ENCODE measurements at places on chromosomes 7 and 10. TPM values are rescaled to one million over a fixed set of nuclear protein-coding genes. Genes with fewer than 3 reads are reported as not detected.

DENND2A gene
- 1.0 TPM for total RNA-seq

PBLD gene
- 2.4 TPM for total RNA-seq

TMEM26 gene
- total RNA-seq = 0.24 TPM

FGL2 gene
- 1.6 TPM for total RNA-seq

DNA sequence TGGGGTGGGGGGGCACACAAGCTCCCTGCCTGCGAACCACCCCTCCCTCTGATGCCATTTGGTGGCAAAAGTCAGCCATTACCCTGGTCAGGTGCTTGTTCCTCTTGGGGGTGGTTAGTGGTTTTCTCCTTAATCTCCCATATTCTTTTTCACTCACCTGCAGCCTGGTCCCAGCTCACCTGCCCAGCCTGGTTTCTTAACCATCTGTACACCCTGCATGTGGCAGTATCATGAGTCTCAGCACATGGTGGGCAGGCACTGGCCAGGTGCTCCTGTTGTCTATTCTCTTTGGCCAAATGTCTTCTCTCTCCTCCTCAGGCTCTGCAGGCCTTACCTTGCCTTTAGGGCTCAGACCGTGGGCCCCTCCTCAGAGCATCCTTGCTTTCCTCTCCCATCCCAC is 30.5 kb downstream of the OGDH start:
- no peak for ATAC-seq

GRCh38 chr7:157576415-157576814 is 239.6 kb downstream of the DNAJB6 start:
- ATAC-seq = peak; percentile 46

DNA sequence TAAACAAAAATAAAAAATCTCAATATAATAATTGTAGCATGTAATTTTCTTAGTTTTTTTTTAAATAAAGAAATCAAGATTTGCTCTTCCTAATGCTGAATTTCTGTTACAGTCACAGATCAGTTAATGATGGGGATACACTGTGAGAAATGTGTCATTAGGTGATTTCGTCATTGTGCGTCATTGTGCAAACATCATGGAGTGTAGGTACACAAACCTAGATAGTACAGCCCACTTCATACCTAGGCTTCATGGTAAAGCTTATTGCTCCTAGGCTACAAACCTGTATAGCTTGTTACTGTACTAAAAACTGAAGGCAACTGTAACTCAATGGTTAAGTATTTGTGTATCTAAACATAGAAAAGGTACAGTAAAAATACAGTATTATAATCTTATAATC is 74.4 kb upstream of the LSM8 start:
- peak; percentile 93 for ATAC-seq

- ATAC-seq = no peak
These were observed 374.9 kb downstream of the BBS9 start for GRCh38 chr7:33504266-33504665.

All from esophagus mucosa (tissue), 1 donor.